ENCODE measurements at places on chromosomes 7 and 10. TPM values are rescaled to one million over a fixed set of nuclear protein-coding genes. Genes with fewer than 3 reads are reported as not detected.
A peak's percentile ranks its signal among the peaks of the same experiment; 100 is the strongest.

Gene MYOF
- total RNA-seq: 13.7 TPM

- DNase-seq: peak; percentile 65
Observed at GRCh38 chr10:3782451-3783315, 2.3 kb downstream of the KLF6 start.

DNA sequence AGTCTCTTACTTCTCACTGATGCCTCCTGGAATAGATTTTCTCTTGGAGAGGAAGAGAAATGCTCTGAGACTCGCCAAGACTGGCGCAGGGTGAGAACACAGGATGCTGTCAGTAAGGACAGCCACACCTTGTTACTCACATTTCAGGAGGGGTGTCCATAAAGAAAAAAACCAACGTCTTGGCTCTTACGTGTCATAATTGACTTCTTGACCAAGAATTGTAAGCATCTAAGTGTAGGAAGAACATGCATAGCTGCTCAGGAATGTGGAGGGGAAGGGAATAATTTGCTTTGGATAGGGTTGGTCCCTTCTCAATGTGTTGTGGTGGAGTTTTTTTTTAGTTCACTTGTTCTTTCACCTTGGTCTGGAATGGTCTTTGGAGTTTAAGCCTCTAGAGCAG, 43.8 kb upstream of the ZNF438 start:
- no peak for DNase-seq

DNA sequence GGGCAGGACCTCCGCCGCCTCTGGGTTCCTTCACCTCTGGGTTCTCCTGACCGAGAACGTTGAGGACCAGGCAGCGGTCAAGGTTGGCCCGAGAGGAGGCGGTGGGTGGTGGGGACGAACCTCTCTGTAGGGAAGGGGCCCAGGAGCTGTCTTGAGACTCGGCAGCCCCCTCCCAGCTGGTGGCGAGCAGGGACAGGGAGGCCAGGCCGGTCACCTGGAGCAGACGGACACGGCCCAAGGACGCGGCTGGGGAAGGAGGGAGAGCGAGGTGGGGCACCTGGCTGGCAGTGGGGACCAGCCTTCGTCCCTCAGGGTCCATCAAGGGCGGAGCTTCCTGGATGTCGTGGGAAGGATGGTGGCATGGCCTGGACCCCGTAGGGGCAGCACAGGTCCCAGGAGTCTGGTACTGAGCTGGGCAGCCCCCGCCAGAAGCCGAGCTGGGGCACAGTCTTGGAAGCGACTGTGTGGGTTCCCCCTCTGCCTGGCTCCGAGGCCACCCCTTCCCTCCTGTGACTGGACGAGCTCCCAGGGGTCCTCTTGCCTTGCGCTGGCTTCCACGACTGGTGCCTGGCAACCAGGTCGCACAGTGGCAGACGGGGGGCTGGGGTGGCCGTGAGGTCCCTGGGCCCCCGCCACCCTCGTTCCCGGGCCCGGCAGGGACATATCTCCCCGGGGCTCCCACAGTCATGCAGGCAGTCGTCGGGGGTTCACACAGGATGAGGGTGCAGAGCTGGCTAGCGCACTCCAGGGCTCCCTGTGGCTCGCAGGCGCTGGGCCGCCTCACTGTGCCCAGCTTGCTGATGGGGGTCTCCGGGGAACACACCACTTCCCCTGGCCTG, 89.9 kb downstream of the DNAJB6 start:
- no peak for DNase-seq

Gene ACTL6B
- total RNA-seq: not detected

GRCh38 chr7:84529480-84530205, 335.1 kb upstream of the SEMA3A start:
- DNase-seq: no peak

DNA sequence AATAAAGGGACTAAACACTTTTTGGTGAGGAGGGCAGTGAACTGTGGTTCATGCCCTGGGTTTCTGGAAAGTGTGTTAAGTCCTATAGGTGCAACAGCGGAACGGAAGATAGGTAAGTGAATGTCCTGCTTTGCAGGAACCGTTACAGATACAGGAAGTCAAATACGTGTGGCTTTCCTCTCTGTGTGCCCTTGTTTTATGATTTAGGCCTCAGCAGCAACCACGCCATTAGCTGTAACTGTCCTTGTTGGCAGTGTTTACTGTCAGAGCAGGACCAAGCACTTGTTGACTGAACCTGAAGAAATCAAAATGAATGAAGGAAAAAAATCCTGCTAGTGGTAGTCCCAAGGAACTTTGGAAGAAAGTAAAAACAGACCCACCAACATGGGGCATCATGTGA, 150.3 kb downstream of the PIP4K2A start:
- DNase-seq: no peak

GRCh38 chr10:112304267-112304859, 21.2 kb downstream of the TECTB start:
- no peak for DNase-seq

Gene TUBB8
- not detected for total RNA-seq

DNA sequence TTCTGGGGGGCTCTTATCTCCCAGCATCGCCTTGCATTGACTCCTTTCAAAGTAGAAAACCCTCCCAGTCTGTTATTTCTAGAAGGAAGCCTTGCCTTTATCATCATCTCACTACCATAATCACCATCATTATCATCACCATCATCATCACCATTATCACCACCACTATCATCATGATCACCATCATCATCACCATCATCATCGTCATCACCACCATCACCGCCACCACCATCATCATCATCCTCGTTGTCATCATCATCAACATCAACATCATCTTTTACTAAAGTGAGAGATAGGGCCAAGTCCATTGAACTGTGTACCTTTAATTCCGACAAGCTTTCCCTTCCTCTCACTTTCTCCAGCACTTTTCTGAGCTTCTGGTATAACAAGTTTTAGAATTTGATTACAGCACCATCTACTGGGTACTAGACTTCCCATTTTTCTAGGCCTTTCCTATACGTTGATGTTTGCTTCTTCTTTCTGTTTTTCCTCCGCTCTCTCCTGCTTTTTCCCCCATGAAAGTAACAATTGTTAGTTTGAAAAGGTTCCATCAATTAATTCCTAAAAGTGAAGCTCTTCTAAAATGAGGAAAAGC, 226.4 kb downstream of the BUB3 start:
- DNase-seq: no peak
